Activated CD8-positive, alpha-beta memory T cell treated with anti-CD3 and anti-CD28 coated beads for 4 hours (primary cell): ENCODE measurements at places on chromosomes 2 and 18.
A peak's percentile ranks its signal among the peaks of the same experiment; 100 is the strongest.

DNA sequence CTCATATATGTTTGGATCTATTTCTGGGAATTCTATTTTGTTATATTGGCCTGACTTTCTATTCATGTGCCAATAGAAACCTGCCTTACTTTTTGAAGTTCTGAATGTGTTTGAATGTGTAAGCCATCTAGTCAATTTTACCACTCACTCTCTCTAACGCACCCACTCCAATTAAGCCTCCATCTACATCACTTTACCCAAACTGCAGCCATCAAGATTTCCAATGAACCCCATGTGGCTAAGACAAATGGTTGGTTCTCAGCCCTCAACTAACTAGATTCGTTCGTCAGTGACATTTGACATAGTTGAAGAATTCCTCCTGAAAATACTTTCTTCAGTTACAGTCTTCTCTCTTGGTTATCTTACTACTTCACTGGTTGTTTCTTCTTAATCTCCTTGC, 137.3 kb upstream of the FSHR start:
- DNase-seq, result no peak

GRCh38 chr18:26863122-26863879, 2.2 kb downstream of the AQP4 start:
- no peak for DNase-seq

DNA sequence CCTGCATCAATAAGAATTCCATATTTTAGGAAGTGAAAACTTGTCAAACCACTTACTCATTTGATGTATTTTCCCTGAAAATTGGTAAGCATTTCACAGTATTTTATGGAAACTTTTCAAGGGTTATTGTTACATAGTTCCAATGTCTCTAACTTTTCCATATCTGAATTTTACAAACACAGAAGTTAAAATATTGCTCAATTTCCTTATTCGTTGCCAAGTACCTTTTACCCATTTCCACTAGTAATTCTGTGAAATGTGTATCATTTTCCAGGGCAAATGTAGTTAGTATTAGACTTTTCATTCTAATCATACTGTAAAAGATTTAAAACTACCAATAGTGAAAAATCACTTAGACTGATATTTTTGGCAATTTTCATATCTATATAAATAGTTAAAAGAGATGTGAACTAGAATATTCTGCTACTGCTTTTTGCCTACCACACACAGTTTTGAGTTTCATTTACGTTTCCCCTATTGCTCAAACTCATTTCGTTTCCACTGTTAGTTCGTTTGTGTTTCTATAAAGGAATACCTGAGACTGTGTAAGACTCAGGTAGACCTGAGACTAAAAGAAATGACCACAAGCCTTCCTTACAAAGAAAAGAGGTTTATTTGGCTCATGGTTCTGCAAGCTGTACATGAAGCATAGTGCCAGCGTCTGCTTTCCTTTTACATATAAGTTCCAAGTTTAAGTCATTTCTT, 86.3 kb downstream of the PMS1 start:
- DNase-seq, result no peak

DNA sequence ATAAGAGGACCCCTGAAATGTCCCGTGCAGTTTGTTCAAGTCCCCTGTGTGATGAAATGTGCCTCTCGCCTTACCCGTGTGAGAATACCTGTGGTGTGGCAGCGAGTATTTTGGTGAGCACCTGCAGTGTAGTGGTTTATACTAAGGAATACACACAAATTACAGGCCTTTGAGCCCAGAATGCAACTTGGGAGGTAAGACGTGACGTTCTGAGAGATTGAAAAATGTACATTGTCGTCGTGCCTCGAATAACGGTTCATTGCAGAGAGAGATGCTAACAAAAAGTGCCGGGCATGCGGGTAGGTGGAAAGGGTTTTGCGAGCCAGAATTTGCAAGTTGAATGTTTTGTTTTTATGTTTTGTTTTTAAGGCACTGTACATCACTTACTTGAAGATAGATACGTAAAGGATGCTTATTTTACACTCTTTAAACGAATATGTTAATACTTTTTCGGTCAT, 867 bp downstream of the RBBP8 start:
- DNase-seq, result no peak

DNA sequence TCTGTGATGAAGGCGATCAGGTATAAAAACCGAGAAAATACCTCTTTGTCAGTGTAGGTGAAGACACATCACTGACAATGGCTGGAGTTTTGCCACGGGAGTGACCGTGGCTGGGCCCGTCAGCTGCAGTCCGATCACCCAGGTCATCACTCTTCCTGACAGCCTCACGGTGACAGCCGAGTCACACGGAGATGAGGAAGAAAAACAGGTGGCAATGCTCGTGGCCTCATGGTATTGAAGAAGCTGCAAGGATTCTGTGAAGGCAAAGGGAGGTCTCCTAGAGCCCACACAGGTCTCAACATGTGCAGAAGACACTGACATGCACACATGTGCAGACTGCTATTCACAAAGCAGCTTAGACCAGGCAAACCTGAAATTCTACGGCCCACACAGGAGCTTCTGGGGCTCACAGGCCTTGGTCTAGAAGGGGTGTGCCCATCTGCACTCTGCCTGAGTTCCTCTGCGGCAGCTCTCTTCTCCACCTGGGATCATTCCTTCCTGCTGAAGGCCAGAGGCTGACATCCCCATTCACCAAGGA, 7.4 kb downstream of the COPS9 start:
- no peak for DNase-seq

DNA sequence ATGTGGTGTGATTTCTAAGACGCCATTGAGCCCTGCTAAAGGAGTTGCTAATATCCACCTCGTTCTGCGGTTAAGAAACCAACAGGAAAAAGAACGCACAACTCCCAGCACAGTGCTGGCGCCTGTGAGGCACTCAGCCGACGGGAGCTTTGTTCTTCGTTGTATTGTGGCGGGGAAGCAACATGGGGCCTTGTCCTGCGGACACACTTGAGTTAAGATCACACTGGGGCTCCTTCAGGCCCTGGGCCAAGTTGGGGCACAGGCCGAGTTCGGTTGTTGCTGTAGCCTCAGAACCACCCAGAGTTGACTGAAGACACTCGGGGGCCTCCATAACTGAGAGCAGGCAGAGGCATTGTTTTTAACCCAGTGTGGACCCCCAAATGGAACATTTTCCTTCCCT, 30.6 kb upstream of the CD8A start:
- no peak for DNase-seq

- peak; percentile 73 for DNase-seq
Observed at GRCh38 chr2:15591692-15592463, at the start of gene DDX1. TSS of gene DDX1 (plus strand) at chr2:15591868. CDS start at chr2:15591934, 66 bp downstream.

DNA sequence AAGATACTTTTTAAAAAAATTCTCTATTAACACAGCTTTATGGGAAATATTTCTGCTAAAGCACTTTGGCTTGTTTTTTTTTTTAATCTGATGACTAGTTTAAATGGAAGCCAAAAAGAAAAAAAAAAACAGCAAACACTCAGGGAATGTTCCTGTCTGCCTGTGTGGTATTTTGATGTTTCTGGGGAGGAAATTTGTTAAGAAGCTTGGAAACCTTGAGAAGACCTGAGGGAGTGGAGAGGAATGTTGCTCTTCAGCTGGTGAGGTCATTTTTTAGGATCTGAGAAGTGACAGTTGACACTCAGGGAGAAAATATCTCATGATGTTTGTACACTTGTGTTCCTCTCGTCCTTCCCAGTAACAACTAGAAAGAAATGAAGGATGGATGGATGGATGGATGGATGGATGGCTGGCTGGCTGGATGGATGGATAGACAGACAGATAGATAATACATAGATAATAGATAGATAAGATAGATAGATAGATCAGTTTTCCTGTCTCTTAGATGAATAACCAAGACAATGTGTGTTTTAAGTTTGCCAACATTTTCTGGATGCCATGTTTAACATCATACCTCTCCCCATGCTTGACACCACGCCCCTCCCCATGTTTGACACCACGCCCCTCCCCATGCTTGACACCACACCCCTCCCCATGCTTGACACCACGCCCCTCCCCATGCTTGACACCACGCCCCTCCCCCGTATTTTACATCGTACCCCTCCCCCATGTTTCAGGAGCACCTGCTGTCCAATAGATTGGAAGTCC, 84.8 kb downstream of the CTIF start:
- DNase-seq, result no peak

DNA sequence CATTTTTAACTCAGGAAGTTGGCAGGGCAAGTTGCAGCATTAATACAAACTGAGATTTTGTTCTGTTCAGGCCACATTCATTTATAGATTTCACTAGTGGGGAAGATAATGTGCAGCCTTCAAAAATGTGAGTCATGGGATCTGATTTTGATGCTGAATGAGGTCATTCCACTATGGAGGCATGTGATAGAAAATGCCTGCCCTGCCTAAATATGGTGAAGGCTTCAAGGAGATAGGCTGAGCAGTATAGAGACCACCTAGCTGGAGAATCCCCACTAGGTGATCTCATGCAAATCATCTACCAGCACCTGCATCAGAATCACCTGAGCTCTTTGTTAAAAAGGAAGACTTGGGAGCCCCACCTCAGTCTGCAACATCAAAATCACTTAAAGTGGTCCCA, 43.7 kb downstream of the PAX3 start:
- DNase-seq, result no peak

DNA sequence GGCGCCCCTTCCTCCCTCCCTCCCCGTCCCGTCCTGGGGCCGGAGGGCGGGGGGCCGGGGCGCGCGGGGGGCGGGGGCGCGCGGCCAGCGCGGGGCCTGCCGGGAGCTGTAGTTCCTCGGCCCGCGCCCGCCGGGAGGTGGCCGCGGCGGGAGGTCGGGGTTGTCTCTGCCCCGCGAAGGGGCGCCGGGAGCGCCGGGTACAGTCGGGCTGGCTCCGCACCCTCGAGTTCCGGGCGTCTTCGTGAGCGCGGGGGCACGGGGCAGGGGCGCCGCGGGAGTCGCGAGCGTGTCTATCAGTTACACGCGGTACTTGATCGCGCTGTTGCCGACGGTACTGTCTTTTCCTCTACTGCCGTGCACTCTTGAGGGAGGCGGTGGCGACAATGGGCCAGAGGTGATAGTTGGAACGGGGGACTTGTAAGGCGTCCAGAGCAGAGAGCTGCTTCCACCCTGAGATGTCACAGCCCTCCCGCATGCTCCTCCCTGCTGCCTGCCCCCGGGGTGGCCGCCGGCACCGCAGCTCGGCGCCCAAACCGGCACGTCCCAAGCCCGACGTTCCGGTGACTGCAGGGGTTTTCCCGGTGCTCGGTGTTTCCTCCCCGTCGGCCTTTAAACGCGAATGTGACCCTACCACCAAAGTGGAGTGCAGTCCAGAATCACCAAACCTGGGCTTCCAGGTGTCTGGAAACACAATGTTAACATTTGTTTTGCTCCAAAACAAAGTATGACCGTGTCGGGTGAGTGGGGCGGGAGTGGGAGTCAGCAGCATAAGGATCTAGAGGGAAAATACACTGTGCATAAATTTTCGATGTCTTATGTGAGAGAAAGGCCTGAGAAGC, at the start of gene PRKD3:
Gene PRKD3 (minus strand): TSS at position 48 of the 839 bp plus-strand sequence. CDS start 8,309 bp downstream, outside the sequence.
- peak; percentile 40 for DNase-seq

GRCh38 chr18:80232030-80232429, 15.3 kb downstream of the PARD6G start:
- no peak for DNase-seq

GRCh38 chr18:61765097-61765496, 127.7 kb downstream of the RNF152 start:
- DNase-seq, result no peak

DNA sequence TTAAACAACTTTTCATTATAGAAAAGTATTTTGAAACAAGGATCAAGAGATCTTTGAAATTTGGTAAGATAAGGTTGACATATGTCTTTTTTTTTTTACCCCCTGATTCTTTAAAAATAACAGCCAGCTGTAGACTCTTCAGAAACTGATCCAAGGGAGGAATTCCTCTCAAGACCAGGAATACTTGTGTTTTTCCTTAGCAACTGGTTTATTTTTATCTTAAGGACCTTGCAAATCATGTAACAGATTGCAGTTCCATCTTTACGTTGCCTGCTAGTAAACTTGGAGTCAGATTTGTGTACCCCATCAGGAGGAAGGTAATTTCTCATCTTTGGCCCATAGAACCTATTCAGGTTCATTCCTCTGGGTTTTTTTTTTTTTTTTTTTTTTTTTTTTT, 71.6 kb downstream of the BOLA3 start:
- DNase-seq, result no peak

DNA sequence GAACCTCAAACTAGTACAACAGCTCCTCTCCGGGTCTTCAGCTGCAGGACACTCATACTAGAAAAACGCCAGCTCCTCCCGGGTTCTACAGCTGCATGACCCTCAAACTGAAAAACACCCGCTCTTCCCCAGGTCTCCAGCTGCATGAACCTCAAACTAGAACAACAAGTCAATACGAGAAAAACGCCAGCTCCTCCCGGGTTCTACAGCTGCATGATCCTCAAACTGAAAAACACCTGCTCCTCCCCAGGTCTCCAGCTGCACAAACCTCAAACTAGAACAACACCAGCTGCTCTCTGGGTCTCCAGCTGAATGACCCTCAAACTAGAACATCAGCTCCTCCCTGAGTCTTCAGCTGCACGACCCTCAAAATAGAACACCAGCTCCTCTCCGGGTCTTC, 315.0 kb upstream of the TFPI start:
- DNase-seq, result no peak

DNA sequence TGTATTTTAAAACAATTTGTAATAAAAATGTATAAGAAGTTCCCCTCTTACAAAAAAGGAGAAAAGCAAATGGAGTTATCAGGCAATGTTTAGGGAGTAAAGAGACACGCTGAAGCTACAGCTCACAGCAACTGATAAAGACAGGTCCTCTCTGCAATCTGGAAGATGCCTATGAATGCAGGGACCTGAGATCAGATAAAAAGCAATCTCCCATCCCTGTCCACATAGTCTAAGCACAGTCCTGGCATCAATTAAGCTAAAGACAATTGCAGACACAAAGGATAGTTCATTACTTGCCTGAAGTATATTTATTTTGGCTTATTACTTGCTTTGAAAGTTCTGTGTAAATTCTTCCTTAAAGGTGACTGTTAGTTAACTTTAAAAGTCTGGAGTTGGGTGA, 5.0 kb downstream of the EIF2AK3 start:
- no peak for DNase-seq

- no peak for DNase-seq
Observed at GRCh38 chr2:59342166-59342565, 1101.0 kb upstream of the FANCL start.

DNA sequence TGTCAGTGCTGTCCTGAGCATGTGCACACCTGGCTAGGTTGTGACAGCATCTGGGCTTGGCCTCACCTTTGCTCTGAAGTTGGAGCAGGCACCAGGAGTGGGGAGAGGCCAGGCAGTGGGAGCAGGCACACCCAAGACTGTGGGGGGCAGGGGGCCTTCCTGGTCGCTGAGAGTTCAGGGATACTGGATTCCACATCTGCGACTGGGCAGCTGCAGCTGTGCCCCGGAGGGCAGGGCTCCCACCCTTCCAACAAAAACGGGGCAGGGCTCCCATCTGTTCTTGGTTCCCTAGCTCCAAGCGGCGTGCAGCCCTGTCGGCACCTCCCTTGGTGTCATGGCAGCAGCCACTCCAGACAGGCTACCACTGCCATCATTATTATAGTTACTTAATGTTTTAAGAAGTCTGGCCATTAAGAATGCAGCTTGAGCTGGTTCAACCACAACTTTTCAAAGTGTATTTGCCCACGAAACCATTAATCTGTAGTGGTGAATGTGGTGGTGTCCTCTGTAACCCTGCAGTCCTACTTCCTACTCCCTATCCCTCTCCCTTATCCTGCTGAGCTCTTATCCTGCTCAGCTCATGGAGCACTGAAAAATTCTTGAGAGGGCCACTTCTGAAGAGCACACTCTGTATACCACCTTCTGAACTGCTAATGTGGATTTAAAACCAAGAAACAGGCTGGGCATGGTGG, 48.0 kb upstream of the RAB1A start:
- DNase-seq, result no peak
